NCI-H1417 (cell line): ENCODE measurements at places on chromosomes 13 and 19.

DNA sequence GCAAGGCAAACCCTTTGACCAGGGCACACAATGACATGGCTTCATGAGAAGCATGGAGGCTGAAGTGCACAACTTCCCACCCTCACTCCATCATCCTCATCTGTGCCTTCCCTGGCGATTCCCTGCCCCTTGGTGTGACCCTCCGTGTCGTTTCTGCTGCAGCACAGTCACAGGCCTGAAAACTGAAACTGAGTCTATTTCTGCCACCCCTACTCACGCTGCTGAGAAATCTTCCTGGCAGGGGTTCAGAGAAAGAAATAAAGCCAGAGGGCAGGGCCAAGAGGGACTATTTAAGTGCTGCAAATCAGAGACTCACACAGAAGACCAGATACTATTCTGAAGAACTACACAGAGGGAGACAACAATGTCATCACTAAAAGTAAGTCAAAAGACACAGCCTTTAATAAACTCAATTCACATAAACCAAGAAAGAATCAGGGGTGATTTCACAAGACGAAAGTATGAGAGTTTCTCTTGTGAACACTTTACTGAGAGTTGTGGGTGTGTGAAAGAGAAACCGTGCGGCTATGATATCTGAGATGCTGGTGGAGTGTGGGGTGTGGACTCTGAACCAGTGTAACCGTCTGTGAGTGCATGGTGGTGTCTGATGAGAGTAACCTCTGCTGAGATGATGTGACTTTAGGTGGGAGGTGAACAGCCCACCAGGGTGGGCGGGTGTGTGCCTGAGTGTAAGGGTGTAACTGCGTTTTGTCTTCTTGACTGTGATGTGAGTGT is 23.5 kb downstream of the LGALS16 start:
- no peak for DNase-seq

DNA sequence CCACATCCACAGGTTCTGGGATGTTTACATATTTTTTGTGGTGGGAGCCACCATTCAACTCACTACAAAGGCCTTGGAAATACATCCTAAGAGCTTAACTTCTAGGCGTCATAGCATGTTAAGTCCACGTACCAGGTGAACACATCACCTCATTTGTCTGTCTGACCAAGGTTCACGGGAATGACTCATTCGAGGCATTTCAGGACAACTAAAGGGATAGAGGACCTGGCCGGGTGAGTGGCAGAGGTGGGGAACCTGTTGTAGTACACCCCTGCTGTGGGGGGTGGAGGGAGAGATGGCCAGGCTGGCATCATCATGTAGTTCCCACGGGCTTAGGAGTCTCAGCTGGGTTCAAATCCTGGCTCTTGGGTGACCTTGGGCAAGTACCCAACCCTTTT is 51.5 kb downstream of the BICRA start:
- no peak for DNase-seq

- no peak for DNase-seq
Measured at GRCh38 chr19:38551450-38551813, 66.3 kb downstream of the MAP4K1 start.

DNA sequence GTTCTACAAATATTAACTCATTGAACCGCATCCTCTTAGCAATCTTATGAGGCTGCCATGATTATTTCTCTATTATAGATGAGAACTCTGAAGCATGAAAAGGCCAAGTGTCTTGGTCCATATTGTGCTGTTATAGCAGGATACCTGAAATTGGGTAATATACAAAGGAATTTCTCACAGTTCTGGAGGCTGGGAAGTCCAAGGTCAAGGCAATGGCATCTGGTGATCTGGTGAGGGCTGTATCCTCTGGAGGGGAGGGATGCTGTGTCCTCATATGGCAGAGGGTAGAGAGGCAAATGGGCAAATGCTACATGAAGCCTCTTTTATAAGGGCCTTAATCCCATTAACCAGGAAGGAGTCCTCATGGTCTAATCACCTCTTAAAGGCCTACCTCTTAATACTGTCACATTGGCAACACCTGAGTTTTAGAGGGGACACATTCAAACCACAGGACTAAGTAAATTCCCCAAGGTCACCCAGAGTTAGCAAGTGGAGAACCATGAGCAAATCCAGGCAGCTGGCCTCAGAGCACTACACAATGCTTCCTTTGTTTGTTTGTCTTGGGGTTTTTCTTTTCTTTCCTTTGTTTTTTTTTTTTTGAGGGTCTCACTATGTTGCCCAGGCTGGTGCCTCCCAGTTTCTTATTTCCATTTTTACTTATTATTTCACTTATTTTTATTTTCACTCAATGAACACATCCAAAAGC is 55.9 kb upstream of the LATS2 start:
- no peak for DNase-seq

- DNase-seq = no peak
Measured at GRCh38 chr13:52739468-52740071, at the start of gene CNMD. CNMD (minus strand) TSS chr13:52739820; CDS start chr13:52739701, 119 bp downstream.

DNA sequence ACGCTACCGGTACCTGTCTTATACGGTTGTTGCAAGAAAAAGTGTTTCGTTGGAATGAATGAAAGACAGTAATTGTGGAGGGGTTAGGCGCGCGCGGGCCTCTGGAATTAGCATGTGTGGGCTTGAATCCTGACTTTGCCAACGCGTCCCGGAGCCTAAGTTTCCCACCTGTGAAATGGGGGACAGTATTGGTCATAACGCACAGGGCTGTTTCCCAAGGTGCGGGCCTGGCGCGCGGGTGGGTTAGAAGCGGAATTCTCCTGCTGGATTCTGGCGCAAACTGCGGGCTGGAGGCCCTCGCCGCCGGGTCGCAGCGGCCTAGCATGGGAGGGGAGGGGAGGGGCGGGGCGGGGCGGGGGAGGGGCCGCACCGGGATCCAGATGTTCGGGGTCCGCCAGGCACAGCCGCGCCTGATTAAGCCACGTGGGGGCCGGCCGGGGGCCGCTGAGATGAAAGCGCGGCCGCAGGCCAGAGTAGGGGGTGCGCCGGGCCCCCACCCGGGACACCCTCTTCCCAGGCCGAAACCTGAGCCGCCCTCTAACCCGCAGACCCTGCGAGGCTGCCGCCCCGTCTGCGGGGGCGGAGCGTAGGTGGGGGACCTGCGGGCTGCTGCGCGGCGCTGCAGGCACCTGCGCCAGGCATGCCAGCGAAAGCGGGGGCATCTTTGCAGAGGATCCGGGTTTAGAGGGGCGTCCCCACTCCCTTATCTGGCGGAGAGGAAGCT is 1.2 kb upstream of the TMEM59L start:
- DNase-seq = no peak

GRCh38 chr13:88097541-88097940 is 426.4 kb downstream of the SLITRK5 start:
- DNase-seq = no peak

- no peak for DNase-seq
Measured at GRCh38 chr19:18807861-18808331, 16.8 kb upstream of the COMP start.

GRCh38 chr19:30375553-30376031 is 3.4 kb downstream of the ZNF536 start:
- no peak for DNase-seq

GRCh38 chr13:87906411-87906810 is 235.2 kb downstream of the SLITRK5 start:
- no peak for DNase-seq

DNA sequence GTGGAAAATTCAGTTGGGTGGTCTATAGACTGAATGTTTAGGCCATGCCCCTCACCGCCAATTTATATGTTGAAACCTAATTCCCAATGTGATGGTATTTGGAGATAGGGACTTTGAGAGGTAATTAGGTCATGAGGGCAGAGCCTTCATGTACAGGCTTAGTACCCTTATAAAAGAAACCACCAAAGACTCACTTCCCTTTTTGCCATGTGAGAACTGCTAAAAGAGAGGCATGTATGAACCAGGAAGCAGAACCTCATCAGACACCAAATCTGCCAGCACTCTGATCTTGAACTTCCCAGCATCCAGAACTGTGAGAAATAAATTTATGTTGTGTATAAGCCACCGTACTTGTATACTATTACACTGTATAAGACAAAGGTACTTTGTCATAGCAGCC is 40.6 kb downstream of the UQCRFS1 start:
- DNase-seq = no peak

DNA sequence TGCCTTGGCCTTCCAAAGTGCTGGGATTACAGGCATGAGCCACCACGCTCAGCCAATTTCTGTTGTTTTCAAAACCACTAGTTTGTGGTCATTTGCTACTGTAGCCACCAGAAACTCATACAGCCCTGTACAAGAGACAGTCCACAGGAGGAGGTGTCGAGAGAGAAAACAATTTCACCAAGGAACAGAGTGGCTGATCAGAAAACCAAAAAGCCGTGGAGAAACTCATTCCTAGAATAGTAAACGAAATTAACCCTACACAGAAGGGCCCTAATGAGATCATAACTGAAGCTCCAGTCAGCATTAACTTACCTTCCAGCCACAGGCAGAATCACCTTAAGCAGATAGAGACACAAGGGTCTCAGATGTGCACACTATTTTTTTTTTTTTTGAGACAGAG is 3.8 kb upstream of the CCDC124 start:
- DNase-seq = no peak

- no peak for DNase-seq
Measured at GRCh38 chr19:14439014-14439413, 5.9 kb downstream of the PKN1 start.

DNA sequence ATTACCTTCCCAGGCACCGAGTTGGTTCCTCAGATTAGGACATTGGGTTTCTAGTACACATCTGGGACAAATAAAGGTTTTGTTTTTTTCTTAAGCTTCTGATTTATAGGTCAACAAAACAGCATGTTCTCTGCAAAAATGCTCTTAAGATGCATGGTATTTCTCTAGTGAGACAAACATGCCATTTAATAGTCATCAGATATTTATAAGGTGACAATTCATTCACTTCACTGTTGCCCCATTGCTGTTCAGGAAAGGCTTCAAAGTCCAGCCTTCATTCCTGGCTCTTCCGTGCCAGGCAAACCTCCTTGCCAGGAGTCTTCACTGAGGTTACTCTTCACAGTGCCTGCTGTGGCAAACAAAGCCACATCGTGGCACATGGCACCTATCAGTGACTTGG is 156.3 kb upstream of the FNDC3A start:
- DNase-seq = no peak

GRCh38 chr13:52677823-52678222 is 25.2 kb downstream of the SUGT1 start:
- DNase-seq = no peak

GRCh38 chr19:37980419-37981170 is 73.6 kb downstream of the SIPA1L3 start:
- DNase-seq = no peak

- no peak for DNase-seq
Measured at GRCh38 chr13:63025741-63026140, 1610.1 kb upstream of the PCDH20 start.

DNA sequence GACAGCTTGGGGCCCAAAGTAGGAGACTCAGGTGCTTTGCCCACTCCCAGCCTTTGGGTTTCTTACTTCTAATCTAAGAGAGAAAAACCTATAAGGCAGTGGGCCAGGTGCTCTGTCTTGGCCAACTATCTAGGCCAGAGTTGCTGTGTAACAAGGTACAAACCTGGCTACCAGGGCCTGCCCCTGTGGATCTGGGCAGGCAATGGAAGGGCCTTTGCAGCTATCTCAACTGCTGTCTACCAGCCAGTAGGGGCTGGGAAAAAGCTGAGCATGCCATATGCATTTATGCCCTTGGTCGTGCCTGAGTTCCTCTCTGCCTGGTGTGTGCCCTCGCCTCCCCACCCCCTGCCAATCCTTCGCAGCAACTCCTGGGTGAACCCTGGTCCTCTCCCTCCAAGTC is 16.7 kb upstream of the SERPINE3 start:
- DNase-seq = no peak

- DNase-seq = no peak
Measured at GRCh38 chr19:5839065-5840017, at the start of gene FUT6. FUT6 (minus strand) TSS chr19:5839702; CDS start chr19:5832567, 7,135 bp downstream.
